ENCODE measurements at places on chromosomes 1 and 21.

DNA sequence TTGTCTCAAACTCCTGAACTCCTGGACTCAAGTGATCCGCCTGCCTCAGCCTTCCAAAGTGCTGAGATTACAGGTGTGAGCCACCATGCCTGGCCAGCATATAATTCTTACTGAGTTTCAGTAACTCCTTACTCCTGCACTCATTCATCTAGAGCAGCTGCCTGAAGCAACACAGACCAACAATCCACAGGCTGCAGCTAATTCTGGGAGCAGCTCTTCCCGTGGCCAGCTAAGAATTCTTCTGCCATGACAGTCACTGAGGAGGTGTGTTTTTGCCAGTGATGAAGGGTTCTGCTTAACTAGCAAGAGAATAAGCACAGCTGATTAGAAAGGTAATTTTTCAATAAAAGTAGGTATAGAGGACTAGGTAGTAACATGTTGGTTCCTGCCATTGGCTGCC lies 5.4 kb downstream of the VTCN1 start:
- DNase-seq = no peak

DNA sequence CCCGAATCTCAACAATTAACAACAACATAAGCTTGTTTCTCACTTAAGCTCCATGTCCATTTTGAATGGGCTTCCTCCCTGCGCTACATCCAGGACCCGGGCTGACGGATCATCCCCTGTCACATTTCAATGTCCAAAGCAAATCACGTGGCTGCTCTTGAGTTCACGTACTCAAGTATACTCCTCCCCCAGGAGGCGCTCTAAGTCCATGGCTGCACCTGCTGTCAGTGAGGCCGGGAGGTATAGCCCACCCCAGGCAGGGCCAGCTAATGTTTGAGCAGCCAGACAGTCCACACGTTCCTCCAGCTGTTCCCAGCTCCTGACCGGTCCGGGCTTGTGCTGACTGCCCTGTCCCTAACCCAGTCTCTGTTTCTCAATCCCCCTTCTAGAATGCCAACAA lies 220.8 kb downstream of the SLC35F3 start:
- DNase-seq = peak; percentile 20

DNA sequence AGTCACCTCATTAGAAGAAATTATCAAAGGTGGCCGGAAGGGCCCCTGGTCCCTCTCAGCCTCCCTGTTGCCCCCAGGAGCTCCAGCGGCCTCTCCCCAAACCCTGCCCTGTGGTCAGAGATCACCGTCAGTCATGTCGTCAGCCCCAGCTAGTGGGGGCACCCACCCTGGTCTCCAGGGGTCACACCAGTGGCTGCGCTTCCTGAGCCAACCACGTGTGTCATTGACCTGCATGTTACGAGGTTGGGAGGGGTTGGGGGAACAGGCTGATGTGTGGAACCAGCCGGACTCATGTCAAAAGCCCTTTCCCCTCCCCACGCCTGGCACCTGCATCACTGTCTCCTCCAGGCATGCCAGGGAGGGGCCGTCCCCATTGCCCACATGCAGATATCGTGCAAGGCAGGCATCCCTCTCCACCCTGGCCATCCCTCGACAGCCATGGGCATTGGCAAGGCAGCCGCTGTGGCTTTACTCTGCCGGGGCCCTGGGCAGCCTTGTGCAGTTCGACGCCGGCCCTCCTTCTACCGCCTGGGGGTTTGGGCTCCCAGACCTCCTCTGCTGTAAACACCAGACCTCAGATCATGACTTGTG lies 128.7 kb downstream of the CRYAA start:
- no peak for DNase-seq

DNA sequence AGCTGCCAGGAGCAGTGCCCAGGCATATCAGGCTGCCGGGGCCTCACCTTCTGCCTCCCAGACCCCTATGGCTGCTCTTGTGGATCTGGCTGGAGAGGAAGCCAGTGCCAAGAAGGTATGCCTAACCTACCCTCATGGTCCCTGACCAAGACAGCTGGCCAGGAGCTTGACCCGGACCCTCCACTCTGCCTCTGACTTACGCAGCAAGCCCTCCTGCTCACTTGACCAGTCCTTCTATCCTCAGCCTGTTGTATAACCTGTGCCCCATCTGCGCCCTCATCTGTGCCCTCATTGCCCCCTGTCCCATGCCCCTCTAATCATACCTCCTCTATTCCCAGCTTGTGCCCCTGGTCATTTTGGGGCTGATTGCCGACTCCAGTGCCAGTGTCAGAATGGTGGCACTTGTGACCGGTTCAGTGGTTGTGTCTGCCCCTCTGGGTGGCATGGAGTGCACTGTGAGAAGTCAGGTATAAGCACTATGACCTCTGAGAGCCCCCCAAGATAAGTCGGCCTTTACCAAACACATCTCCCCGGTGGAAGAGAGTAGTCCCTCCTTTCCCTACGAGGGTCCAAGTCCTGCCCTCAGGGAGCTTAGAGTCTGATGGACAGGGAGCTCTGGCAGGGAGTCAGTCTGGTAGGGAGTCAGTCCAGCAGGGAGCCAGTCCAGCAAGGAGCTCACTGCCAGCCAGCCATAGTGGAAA lies 6.8 kb downstream of the TIE1 start:
- no peak for DNase-seq

- DNase-seq = no peak
Observed at GRCh38 chr1:156599811-156600210, 1.5 kb downstream of the GPATCH4 start.

- no peak for DNase-seq
Observed at GRCh38 chr1:51058858-51059257, 43.2 kb upstream of the C1orf185 start.

DNA sequence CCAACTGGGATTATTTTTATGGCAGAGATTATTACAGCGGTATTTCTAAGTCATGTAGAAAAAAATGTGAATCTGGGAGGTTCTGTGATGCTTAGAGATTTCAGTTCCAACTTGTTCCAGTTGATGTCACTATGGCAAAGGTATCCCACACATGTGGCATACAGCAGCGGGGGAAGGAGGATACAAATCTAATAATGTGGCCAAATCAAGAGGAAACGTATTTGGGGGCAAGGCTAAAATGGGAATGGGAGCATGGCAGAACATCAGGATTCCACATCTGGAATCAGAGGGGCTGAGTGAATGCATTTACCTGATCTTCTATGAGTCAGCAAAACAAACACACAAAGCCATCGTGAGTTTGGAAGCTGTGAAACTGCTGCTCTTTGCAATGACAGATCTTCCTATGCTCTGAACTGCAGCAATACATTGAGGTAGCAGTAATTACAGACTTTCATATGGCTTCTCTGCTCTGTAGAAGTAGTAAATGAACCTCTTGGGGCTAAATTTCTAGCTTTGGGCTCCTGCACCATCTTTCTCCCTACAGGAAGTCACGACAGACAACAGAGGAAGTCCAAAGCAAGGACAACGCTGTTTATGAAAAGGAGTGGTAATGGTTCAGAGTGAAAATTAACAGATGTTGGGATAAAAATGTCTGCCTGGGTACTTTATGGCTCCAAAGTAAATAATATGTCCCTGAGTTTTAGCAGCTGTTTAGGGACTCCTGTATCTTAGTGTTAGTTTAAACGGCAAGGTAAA lies 55.5 kb downstream of the GABPA start:
- DNase-seq = peak; percentile 64

- peak; percentile 45 for DNase-seq
Observed at GRCh38 chr1:20590306-20590777, 1.4 kb downstream of the CDA start.

GRCh38 chr1:75449998-75450397 lies 160.9 kb downstream of the SLC44A5 start:
- no peak for DNase-seq

- DNase-seq = no peak
Observed at GRCh38 chr1:163697137-163697536, 375.4 kb downstream of the NUF2 start.

DNA sequence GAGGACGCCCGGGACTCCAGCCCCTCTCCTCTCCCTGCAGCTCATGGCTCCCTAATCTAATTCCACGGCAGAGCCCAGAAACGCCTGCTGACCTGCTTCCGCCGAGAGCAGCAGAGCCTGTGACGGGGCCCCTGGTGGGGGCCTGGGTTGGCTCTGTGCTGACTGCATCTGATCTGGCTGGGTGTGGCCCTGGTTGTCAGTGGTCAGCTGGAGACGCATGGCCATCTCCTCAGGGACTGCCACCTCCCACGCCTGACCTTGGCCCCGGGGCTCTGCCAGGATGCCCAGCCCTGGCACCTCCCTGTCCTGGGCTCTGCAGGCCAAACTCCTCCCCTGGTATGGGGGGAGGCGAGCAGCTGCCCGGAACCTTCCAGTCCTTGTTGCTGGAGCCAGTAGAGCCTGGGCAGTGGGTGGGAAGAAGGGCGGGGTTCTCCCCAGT lies 1.1 kb upstream of the PLCH2 start:
- DNase-seq = no peak

DNA sequence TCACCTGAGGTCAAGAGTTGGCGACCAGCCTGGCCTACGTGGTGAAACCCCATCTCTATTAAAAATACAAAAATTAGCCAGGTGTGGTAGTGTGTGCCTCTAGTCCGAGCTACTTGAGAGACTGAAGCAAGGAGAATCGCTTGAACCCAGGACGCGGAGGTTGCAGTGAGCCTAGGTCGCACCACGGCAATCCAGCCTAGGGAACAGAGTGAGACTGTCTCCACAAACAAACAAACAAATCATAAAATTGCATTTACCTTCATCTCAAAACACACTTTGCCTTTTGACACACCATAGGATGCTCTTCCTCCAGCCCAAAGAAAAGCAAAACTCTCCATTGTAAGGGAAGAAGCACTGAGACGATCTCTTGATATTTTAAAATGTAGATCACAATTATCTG lies 4.3 kb downstream of the HNRNPU start:
- DNase-seq = no peak

DNA sequence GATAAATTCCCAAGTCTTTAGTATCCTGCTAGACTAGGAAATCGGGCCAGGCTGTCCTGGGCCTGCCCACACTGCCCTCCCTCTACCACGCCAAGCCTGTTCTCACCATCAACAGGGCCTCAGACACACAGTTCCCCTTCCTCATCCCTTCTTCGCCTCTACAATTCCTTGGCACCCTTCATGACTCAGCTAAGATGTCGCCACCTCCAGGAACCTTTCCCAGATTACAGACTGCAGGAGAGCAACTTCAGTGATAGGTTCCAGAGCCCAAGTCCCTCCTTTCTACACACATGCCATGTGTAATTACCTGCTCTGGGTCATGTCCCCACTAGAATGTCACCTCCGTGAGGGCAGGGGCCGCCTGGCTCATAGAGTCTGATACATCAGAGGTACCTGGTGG lies 3.3 kb downstream of the RIMS3 start:
- no peak for DNase-seq

- DNase-seq = peak; percentile 30
Observed at GRCh38 chr1:180155182-180155682, 563 bp downstream of the QSOX1 start.

GRCh38 chr1:177451191-177451590 lies 280.4 kb downstream of the BRINP2 start:
- no peak for DNase-seq

DNA sequence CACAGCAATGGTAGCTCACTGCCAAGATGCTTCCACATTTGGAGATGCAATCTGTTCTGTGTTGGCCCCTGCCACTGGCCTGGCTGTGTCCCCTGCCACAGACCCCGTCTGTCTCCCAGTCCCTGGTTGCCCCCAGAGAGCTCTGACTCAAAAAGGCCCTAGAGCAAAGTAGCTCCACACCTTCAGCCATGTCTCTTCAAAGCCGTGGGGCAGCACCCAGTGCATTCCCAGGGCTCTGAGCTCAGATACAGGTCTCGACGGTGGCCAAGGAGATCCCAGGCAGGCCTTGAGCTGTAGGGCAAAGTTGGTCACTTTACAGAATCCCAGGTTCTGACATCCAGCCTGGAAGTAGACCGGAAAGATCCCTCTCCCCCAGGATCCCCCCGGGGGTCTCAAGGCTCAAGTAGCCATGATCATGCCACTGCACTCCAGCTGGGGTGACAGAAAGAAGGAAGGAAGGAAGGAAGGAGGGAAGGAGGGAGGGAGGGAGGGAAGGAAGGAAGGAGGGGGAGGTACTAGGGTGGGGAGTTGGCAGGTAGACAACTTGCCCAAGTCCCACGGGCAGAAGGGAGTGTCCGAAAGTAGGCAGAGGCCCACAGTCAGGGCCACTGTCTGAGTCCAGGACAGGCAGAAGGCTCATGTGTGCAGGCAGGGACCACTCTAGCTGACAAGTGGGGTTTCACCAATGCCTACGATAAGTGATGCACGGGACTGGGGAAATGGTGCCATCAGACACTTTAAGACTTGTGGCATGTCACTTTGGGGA lies 4.8 kb upstream of the ARF1 start:
- no peak for DNase-seq

GRCh38 chr21:22544747-22545146 lies 1546.5 kb downstream of the NCAM2 start:
- DNase-seq = no peak

DNA sequence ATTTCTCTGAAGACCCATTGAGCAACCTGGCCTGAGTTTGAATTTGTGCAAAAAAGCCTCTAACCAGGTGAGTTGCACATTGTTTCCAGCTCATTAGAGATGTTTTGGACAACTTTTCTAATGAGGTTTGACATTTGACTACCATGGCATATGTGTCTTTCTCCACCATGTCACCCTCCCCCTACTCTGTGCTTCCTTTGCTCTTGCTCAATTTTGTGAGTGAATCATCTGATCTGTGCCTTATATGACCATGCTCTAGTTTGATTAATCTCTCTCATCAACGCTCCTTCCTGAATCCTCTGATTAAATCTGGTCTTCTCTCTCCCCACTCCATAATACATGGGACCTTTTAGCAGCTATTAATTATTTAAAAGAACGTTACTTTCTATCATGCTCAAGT lies 144.8 kb upstream of the SAMSN1 start:
- no peak for DNase-seq

DNA sequence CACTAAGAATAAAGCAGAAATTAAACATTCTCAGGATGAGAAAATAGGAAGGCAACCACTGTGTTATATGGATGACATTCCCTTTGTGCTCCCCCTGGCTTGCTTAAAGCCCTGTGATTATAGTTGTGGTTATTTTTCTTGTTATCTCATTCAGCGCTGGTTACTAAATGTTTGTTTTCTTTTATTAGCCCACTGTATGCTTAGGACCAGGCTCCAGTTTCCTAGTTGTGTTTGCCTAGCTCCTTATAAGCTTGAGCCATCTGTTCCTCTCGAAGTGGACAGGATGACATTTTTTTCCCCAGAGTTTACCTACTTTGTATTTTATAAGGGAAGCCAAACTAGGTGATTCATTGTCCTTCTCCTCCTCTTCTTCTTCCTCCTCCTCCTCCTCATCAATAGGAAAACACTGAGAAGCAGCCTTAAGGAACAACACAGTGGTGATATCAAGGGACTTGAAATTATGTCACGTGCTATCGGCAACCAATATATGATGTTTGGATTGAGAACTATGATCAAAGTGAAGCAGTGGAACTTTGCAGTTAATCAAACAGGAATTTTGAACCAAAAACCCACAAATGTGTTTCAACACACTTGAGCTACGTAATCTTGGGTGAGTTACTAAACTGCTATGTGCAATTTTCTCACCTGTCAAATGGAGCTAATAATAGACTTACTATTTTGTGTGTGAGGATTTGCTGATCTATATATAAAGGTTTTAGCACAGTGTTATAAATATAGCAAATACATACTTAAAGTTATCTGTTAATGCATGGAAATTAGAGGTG lies 35.1 kb upstream of the RGS7 start:
- no peak for DNase-seq

GRCh38 chr1:233631810-233632405 lies 18.0 kb downstream of the KCNK1 start:
- DNase-seq = no peak

Measured in NCI-H345 (cell line).